ENCODE measurements at places on chromosomes 2 and 18.

DNA sequence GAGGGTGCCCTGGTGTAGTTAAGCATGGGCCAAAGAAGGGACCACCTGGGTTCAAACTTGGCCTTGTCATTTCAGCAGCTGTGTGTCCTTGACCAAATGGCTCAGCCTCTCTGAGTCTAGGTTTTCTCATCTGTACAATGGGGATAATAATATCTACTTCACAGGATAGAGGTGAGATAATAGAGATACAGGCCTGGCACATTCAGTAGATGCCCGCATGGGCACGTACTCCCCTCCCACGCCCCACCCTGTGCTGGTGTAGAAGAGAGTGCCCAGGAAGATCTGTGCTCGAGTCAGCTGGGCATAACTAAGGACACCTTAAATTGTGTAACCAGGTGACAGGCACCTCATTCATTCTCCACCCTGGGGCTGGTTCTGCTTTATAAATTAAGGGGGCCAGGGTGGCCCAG is 8.4 kb upstream of the TMEM185B start:
- no peak for DNase-seq

- DNase-seq, result no peak
Observed at GRCh38 chr2:26587994-26588393, 53.2 kb downstream of the CIB4 start.

- DNase-seq, result no peak
Observed at GRCh38 chr18:12009581-12010140, 28.4 kb downstream of the IMPA2 start.

GRCh38 chr2:218030409-218031195 is 27.8 kb upstream of the TNS1 start:
- no peak for DNase-seq

DNA sequence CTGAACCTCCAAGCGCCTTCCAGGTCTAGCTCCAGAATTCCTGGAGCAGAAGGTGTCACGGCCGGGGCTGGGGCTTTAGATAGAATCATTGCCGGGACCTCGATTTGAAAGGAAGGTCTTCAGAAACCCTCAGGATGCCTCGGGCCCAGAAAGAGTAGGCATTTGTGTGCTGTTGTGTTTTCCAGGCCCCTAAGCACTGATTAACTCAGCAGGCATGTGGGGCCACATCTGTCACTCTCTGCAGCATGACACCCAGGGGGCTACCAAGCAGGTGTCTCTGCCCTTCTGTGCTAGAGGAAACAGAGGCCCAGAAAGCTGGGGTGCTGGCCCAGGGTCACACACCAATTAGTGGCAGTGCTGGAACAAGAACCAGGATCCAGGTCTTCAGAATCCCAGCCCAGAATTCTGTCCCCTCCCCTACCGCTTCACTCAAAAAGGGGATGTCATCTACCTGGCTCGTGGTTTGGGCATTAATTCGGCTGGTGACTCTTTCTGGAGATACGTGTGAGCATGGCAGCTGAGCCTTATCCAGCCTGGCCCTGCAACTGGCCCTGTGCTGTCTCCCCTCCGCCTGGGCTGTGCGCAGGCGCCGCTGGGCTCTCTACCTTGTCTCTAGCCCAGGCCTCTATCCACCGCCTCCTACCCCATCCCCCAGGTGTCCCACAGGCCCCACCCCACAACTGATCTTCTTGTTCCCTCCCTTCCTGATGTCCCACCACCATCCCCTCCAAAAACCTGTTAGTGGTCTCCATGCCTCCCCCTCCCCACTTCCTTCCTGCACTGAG is 245.4 kb downstream of the ATAD2B start:
- no peak for DNase-seq

- DNase-seq, result no peak
Observed at GRCh38 chr2:132955871-132956615, 286.0 kb upstream of the LYPD1 start.

DNA sequence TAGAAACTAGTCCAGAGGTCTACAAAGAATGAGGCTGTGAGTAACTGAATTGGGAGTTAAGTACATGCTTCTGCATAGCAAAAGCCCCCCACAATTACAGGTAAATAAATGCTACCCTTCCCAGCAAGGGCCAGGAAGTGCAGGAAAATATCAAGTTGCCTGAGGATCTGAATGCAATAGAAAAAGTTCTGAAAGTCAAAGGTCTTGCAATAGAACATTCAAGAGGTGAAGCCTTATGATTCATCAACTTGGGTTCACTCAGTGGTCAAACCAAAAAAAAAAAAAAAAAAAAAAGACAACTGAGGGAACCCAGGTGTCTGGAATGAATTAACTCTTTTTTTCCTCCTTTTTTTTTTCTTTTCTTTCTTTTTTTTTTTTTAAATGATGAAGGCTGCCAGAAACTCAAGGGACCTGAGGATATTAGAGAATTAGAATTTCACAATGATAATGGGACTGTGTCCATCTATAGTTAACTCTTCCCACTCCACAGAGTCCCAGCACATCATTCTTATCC is 42.9 kb upstream of the RFX8 start:
- DNase-seq, result no peak

DNA sequence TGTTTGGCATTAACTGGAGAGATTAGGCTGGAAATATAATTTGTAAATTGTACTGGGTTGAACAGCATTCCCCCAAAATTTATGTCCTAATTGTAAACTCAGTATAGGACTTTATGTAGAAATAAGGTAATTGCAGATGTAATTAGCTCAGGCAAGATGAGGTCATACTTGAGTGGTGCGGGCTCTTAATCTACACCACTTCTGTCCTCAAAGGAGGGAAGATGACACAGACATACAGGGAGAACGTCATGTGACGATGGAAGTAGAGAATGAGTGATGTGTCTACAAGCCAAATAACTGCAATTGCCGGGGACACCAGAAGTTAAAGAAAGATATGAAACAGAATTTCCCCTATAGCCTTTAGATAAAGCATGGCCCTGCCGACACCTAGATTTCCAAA is 1501.1 kb upstream of the PIK3C3 start:
- no peak for DNase-seq

Data from natural killer cell treated with Interleukin-12 subunit alpha and Interleukin-12 subunit beta and Interleukin-15 and Interleukin-18, amount 100 ng/mL, for 72 hours (primary cell).